ENCODE measurements at places on chromosomes 3 and 15. TPM values are rescaled to one million over a fixed set of nuclear protein-coding genes. Genes with fewer than 3 reads are reported as not detected.

The WDR72 gene
- not detected for total RNA-seq

The ITIH3 gene
- not detected for total RNA-seq

The VGLL3 gene
- 6.3 TPM for total RNA-seq

The GXYLT2 gene
- total RNA-seq = 4.1 TPM

The SMCO1 gene
- not detected for total RNA-seq

Measured in MCF 10A (cell line).